ENCODE measurements at places on chromosomes 5 and 9.

DNA sequence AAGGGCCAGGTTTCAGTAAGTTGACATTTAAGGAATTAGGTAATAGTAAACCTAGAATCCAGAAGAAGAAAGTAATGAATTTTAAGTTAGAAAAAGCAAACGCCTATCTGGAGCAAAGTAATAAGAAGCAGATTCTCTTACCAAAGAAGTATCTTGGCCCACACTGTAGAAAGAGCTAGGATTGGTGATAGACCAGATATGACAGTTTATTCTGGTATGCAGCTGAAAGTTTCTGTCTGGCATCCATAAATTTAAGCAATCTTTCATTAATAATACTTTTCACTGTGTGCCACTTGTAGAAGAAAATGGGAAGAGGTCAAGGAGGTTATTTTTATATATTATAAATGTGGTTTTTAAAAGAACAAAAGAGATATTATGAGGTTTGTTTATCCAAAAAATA, 3.0 kb downstream of the RECK start:
- no peak for DNase-seq

DNA sequence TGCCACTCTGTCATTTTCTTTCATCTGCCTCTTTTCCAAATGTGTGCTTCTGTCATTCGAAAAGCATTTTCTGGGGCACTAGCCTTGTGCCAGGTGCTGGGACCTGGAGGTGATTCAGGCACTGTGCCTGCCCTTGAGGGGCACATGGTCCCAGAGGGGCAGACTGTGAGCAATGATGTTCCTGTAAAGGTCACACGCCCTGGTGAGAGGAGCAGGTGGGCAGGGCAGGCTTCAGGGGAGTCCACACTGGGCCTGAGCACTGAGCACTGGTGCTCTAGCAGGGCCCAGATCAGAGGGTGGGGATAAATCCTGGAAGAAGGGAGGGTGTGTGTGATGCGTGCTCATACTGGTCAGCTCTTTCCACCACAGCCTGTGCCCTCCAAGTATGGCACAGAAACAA, 77.8 kb downstream of the COL15A1 start:
- no peak for DNase-seq

GRCh38 chr5:17828681-17829080, 194.4 kb downstream of the TAF11L14 start:
- no peak for DNase-seq

DNA sequence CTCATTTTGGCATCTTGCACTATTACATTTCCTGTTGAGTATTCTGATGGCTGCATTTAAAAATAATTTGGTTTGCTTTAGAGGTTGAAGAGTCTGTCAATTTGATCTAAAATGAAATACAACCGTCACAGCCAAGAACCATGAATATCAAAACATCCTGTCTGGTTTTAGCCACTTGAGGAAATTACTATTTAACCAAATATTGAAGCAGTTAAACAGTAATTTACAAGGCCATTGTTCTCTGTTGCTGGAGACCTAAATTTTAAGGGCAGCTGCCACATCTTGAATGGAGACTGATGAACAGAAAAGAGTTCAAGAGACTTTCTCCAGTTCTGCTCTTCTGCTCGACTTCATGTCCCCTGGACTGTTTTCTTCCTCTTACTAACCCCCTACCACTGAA, 549.4 kb downstream of the LRRC70 start:
- no peak for DNase-seq

DNA sequence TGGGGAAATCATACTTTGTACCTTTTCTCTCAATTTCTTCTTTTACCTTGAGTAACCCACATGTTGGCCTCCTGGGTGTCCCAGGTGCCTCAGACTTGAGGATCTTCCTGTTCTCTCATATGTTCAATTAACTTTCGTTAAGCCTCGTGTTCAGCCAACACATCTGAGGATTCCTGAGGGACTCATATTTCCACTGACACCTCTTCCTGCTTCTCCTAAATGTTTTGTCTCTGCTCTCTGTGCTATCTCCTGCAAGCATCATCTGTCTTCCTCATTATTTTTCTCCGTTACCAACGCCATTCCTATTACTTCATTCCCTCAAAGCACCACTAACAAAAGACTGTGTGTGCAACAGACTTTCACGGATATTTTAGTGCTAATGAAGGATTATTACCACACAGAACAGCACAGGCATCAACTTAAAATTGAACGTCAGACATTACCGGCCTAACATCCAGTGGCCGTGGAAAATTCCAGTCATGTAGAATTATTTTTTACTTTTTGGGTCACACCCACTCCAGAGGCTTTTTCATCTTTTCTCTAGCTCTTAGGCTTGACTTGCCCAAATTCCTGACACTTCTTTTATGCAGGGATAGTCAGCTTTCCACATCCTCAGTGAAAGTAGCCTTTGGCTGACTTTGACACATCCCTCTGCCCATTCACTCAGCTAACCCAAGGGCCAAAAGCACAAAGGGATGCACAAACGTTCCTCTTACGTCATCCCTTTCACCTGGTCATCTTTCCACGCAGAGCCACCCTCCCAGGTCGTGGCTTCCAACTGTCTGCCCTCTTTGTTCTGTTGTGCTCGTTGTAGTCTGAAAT, 46.0 kb upstream of the OSMR start:
- DNase-seq: no peak

DNA sequence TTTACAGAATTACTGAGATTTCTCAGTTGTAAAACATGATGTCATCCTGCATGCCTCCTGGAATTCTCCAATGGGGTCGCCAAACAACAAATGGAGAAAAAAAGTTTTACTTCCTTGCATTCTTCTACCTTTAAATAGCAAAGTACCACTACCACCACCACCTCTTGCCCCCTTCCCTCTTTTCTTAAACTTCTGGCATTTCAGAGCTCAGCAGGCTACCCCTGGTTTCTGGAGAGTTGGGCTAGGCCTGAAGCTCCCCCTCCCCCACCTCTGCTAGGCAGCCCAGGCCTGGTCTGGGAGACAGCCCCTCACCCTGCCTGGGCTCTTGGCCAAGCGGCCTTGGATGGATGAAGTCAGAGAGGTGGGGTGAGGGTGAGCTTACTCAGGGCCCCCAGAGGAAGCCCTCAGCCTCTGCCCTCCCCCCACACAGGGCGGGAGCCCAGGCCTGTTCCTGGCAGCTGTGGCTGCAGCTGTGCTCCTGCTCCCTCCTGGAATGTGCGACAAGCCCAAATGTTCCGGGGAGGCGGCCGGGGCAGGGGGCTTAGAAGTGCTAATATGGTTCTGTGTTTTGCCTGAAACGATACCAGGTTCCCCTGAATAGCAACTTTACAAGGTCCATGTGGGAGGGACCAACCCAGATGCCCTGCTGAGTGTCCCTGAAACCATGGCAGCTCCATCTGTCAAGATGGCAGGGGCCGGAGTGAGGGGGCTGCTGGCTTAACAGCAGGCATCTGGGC, 6.0 kb upstream of the CCIN start:
- DNase-seq: no peak

DNA sequence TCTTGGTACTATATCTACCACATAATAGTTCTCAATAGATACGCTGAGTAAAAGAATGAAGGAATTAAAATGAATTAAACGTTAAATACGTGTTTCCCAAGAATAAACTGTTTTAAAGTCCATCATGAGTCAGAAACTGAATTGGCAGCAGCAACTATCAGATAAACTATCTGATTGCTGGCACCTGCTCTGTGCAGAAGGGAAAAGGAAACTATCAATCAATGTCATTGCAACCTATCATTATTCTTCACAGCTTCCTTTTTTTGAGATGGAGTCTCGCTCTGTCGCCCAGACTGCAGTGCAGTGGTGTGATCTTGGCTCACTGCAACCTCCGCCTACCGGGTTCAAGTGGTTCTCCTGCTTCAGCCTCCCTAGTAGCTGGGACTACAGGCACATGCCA, 8.8 kb upstream of the WDR36 start:
- DNase-seq: no peak

- no peak for DNase-seq
Measured at GRCh38 chr9:108603141-108603540, 252.6 kb downstream of the ACTL7B start.

- DNase-seq: no peak
Measured at GRCh38 chr9:129946246-129946995, 96.6 kb downstream of the FNBP1 start.

DNA sequence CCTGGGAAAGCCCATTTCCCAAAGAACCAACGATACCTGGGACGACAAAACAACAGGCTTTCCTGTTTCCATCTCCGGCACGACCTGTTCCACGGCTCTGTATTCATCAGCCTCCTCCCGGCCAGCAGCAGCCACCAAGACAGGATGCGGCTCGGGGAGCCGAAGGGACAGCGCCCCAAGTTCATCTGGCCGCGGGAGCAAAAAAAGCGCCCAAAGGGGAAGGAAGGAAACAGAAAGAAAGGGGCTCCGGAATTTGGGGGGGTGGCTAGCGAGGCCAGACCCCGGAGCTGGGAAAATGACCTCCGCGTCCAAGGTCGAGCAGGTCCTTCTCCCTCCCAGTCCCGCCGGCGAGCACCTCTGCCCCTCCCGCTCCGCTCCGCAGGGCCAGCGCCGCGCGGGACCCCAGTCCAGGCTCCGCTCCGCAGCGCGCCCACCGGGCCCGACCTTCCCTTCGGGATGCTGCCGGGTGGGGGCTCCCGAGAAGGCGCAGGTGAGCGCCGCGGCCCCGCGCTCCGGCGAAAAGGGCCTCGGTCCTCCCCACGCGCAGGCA, 608 bp downstream of the ELOVL7 start:
- no peak for DNase-seq

GRCh38 chr9:112831281-112831851, 59.3 kb downstream of the SLC46A2 start:
- no peak for DNase-seq

GRCh38 chr9:5871785-5872184, 18.9 kb upstream of the MLANA start:
- DNase-seq: no peak

- DNase-seq: no peak
Measured at GRCh38 chr9:119126040-119126439, 243.2 kb downstream of the BRINP1 start.

DNA sequence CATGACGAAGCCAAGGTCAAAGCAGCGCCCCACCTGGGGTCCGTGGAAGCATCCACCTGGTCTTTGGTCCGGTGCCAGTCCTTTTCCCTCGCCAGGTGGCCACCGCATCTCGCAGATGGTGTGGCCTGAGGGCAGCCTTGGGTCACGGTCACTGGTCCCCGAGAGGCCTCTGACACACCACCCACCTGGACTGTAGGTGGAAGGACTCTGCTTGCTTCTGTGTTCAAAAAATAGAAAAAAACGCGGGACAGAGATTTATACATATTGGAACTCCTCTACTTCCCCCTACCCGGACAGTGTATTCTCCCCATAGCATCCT, 466 bp upstream of the TTC39B start:
- no peak for DNase-seq

DNA sequence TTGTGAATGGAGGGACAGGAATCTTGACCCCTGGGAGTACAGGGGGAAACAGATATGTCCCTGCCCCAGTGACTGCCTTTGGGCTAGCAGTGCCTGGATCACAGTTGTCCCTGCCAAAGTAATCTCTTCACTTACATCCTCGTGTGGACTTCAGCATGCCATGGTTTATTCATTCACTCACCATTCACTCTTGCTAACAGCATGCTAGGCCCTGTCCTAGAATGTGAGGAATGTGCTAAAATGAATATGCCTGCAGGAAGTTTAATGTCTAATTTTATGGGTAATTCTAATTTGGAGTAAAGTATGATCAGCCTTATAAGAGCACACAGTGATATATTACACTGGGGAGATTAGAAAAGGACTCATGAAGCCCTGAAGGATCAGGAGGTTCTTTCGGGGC, 63.0 kb downstream of the FAT2 start:
- DNase-seq: no peak

- no peak for DNase-seq
Measured at GRCh38 chr5:115453391-115454095, 91.0 kb downstream of the FEM1C start.

- DNase-seq: no peak
Measured at GRCh38 chr5:88719434-88719833, 163.6 kb downstream of the MEF2C start.

DNA sequence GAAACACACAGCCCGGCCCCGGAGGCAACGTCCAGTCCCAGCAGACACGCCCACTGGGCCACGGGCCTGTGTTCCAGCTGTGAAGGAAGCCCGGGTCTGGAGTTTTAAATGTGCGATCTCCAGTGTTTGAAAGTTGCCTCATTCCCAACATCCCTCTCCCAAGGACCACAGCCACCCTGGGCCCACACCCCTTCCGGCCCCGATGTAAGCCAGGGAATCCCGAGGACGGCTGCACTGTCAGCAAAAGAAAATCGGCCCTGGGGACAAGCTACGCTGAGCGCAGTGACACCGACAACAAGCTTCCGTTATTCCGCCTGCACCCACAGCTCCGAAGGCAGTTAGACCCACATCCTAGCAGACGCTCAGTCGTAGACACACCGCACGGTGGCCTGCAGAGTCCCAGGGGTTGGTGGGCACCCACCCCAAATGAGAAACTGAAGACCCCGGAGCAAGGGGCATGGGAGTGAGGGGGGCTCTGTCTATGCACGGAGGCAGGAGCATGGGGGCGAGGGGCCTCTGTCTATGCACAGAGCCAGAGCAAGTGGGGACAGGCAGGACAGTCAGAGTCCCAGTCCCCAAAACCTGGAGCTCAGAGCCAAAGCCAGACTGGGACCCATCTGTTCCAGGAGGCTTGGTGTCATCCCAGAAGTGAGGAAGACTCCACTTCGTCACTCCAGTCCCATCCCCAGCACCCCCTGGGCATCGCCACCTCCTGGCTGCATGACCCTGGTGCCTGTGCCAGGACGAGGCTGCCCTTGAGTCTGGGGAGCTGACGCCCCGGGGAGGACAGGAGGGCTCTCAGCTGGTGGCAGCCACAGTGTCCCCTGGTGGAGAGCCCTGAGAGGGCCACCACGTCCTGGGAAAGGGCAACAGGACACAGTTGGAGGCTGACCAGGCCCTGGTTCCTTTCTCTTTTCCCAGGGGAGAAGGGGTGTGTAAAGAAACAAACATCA, 23.4 kb downstream of the GLT6D1 start:
- DNase-seq: no peak

DNA sequence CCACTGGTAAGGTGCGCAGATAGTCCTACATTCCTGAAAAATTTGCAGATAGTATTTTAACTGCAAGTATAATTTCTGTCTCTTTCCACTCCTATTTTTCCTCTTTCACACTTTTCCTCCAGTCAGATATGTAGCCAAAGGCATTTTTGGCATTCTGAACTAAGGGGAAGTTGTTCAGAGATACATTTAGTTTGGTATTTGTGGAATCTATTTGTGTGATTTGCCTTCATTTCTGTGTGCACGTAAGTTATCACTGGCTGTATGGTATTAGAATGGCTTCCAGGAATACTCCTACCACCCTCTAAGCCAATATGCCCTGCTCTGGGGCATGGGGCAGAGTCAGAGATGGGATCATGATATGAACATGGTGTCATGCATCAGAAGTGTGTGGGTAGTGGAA, 45.8 kb upstream of the GRAMD2B start:
- DNase-seq: no peak

DNA sequence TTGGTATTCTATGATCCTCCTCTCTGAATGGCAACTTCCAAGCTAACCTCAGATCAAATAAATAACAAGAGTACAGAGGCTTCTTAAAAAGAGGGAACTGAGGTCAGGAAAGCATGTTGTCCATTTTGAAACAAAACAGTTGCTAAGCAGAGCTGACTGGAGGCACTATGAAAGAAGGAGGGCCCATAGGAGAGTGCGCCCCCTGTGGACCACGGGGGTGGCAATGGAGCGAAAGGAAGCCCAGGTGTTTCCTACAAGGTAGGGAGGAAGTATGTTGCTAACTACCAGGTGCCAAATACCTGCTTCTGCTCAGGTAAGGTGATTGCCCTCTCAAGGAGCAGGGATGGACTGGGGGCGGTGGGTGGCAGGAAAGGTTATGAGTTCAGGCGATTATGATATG, 101.8 kb upstream of the MAST4 start:
- DNase-seq: no peak

GRCh38 chr5:140349244-140349643, 2.8 kb upstream of the HBEGF start:
- DNase-seq: no peak

Measured in Peyer's patch (tissue), 4 donors.